Activated B cell treated with CpG ODN at 0.5 μM for 24 hours (primary cell): ENCODE measurements at places on chromosomes 11 and 22. TPM values are rescaled to one million over a fixed set of nuclear protein-coding genes. Genes with fewer than 3 reads are reported as not detected.

Gene LGALS1
- total RNA-seq = 230 and 254 TPM in 2 replicates

Gene OR6T1
- total RNA-seq = not detected in 2 replicates

Gene TRIM48
- not detected in 2 replicates for total RNA-seq

Gene MMP10
- not detected in 2 replicates for total RNA-seq

Gene CYTH4
- total RNA-seq = 37.2 and 40.3 TPM in 2 replicates

Gene TSKU
- not detected in 2 replicates for total RNA-seq

Gene TLCD5
- total RNA-seq = 0.15 and 0.22 TPM in 2 replicates

Gene VWA5A
- total RNA-seq = 1.5 and 2.1 TPM in 2 replicates

Gene VPREB3
- total RNA-seq = 15.0 and 15.9 TPM in 2 replicates

Gene HORMAD2
- total RNA-seq = not detected in 2 replicates

Gene SCGB1A1
- not detected in 2 replicates for total RNA-seq

Gene PACS1
- 118 and 121 TPM in 2 replicates for total RNA-seq

GRCh38 chr22:31618471-31619176, 43.4 kb downstream of the PISD start:
- DNase-seq = no peak

DNA sequence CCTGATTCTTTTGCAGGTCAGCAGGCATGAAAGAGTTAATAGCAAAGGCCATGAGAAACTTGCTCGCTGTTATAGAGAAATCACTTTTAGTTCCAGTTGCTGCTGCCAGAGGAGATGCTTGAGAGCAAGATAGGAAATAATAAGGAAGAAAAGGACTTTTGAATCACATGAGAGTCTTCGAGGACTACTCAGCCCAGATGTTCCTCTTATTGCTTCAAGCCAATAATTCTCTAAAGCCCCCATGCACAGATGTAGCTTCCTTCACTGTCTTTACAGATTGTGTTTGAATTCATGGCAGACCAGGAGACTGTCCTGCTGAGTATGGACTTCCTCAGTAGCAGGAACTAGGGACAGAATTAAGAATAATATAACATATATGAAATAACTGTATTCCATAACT, 50.1 kb upstream of the OLFML1 start:
- no peak for DNase-seq

DNA sequence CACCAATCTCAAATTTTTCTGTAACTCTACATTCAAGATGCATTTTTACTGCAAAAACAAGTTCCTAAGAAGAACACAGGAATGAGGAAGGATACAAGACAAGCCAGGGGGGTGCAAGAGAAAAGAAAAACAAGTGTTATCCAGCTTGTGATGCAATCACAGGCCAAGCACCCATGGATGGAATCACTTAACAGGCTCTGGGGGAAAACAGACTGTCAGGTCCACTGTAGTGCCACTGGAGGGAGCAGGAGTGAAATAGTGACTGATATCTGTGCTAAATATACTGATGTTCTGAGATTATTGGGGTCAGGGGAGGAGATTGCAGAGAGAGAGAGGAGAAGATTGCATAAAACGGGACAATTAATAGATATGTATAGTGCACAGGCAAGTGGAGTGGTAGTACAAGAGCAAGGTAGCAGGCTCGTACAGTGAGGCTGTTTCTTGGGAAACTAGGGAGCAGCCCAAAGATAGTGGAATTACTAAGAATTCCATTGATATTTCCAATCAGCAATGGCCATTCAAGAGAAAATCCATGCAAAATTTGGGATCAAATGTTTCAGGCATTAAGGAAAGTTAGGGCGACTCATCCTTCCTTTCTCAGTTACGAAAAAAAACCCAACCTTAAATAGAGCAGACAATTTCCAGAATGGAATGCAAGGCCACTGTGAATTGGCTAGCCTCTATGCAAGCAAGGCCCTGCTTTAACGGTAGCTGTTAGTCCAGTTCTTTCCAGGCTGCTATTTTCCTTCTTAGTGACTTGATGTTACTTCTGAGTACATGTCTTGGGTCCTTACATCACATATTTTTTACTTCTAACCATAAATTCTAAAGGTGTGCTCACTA, 52.2 kb upstream of the CEP126 start:
- DNase-seq = no peak

DNA sequence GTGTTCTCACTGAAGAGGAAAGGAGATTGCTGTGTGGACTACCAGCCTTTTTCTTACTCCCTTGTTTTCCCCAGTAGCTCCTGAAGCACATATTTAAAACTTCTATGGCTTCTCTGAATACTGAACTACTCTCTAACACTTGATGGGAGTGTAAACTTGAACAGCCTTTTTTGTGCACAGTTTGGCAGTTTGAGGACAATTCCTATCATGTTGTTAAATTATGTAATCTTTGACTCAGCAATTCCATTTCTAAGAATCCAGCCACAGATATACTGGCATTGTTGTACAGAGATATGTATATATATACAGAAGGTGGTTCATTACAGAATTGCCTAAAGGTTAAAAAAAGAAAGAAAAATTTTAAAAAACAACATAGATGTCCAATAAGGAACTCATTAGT, 47.1 kb upstream of the EED start:
- DNase-seq = no peak

GRCh38 chr22:46362203-46362933, 26.9 kb downstream of the TRMU start:
- DNase-seq = no peak

GRCh38 chr22:27349456-27349855, 452.1 kb downstream of the MN1 start:
- no peak for DNase-seq

DNA sequence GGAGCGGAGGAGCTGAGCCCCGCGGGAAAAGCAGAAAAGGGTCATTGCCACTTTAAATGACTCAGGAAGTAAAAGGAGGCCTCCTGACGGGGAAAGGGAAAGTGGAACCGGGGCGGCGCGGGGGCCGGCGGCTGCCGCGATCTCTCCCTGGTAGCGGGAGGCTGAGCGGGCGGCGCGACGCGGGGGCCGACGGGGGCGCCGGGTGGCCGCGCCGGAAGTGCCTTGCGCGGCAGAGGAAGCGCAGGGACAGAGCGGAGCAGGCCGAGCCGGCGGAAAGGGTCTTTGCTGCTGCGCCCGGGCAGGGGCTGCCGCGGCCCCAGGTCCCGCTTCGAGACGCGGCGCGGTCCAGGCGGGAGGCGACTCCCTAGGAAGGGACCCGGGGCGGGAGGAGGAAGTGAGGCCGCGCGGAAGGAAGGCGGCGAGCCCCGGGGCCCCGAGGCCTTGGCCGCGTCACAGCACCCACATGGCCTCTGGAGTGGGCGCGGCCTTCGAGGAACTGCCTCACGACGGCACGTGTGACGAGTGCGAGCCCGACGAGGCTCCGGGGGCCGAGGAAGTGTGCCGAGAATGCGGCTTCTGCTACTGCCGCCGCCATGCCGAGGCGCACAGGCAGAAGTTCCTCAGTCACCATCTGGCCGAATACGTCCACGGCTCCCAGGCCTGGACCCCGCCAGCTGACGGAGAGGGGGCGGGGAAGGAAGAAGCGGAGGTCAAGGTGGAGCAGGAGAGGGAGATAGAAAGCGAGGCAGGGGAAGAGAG, at the start of gene TRIM44:
TSS of gene TRIM44 (plus strand) at position 127 of the 759 bp plus-strand sequence. CDS start at position 464, 337 bp downstream.
- peak; percentile 77 for DNase-seq

DNA sequence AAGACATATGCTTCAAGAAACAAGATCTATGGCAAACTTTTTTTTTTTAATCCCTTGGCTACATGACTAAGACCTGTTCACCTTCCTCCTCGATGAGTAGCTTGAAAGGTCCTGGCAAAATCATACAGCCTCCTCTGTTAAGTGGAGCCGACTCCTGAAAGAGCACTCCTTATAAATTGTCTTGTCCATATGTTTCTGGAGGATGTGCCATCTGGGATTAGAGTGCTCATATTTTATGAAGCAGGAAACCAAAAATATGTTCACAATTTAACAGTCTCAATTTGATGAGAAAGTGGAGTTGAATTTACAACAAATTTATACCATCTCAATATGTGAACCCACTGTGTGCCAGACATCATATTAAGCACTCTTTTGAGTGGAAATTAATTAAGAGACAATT, 912.1 kb upstream of the FAT3 start:
- no peak for DNase-seq

DNA sequence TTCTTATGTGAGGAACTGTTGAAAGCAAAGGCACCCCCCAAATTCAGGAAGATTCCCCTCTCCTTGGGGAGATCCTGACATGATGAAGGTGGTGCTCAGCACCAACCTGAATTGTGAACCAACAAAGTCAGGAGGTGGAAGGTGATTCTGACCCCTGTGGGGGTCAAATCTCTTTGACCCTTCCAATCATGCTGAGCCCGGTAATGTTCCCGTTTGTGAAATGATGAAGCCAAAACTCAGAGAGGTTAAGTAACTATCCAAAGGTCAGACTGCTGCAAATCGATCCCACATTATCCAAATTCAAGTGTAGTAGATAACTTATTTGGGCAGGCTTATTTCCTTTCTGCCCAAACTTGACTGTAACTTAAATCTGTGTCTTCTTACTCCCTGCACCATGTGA, 19.1 kb downstream of the SERPING1 start:
- no peak for DNase-seq

- DNase-seq = no peak
These were observed 146.2 kb upstream of the RASSF10 start for GRCh38 chr11:12862696-12863469.

GRCh38 chr22:21568347-21569075, 997 bp downstream of the UBE2L3 start:
- no peak for DNase-seq

DNA sequence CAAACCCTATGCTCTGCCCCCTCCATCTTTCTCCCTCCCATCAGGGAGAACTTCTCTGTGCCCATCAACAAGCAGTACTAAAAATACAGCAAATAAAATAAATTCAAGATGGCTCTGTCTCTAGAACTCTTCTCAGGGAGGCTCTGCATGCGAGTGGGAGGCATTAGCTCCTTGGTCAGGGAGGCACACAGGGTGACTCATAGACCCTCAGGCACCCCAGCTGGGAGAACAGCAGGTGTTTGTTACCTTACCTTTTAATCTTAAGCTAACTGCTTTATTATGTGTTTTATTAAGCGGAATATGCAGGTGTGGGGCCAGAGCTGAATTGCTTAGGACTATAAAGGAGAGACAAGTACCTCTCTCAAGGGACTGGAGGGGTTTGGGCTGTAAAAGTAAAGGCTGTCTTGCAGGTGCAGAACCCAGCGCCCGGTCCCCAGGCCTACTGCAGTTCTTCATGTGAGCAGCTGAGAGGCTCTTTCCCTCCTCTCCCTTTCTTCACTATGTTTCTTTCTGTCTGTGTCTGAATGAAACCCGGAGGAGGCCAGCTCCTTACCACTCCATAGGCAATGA, 20.8 kb downstream of the CSNK2A3 start:
- DNase-seq = no peak

GRCh38 chr11:106642331-106642730, 375.9 kb downstream of the GUCY1A2 start:
- no peak for DNase-seq

DNA sequence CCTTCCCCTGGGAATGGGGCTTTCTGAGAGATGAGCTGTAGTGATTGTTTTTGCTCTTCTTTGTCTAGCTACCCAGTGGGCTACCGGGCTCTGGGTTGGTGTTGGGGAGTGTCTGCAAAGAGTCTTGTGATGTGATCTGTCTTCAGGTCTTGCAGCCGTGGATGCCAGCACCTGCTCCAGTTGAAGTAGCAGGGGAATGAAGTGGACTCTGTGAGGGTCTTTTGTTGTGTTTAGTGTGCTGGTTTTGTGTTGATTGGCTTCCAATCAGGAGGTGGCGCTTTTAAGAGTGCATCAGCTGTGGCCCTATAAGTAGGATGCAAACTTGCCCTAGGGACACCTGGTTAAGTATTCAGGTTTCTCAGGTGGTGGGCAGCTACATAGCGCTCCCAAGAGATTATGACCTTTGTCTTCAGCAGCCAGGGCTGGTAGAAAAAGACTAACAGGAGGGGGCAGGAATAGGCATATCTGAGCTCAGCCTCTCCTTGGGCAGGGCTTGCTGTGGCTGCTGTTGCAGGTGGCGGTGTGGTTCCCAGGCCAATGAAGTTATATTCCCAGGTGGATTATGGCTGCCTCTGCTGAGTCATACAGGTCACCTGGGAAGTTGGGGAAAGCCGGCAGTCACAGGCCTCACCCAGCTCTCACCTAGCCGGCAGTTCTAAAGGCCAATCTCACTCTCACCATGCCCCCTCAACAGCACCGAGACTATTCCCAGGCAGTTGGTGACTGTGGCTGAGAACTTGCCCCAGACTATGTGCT, 315.7 kb upstream of the C11orf87 start:
- no peak for DNase-seq

DNA sequence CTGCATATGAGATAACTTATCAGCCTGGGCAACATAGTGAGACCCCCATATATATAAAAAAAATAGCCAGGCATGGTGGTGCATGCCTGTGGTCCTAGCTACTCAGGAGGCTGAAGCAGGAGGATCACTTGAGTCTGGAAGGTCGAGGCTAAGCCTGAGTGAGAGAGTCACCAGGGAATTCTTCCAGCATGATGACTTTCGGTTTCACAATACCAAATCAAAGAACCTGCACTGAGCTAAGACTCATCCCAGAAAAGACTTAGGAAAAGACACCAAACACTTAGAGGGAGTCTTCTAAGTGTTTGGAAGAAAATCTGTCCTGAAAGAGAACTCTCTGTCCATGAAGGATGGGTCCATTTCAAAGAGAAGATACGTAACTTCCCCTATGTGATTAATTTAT, 12.7 kb downstream of the STK33 start:
- no peak for DNase-seq

DNA sequence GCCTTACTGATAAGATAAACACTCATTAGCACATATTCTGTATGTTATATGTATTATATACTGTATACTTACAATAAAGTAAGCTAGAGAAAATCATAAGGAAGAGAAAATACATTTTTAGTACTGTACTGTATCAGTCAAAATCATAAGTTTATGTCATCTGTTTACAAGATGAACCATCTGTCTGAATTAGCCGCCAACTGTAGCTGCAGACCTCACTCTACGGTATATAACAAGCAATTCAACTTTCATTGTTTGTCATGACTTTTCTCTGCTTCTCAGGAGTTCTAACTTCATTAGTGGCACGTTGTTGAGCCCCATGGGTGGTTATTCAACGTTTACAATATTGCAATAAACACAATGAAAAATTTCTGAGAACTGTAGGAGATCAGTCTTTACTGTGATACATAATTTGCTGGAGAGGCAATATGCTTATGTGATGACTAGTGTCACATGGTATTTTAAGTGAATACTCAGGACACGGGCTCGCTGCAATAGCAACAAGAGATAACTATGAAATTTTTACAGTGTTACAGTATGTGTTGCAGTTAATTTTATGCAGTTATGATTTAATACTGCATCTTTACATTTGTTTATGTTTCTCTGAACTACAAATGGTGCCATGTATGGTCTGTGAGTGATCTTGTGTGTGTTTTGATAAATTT, 132.2 kb upstream of the CTSC start:
- DNase-seq = no peak

GRCh38 chr22:17698948-17699347, 60.4 kb downstream of the BCL2L13 start:
- no peak for DNase-seq

- no peak for DNase-seq
These were observed 18.2 kb downstream of the ARVCF start for GRCh38 chr22:19998232-19998951.

DNA sequence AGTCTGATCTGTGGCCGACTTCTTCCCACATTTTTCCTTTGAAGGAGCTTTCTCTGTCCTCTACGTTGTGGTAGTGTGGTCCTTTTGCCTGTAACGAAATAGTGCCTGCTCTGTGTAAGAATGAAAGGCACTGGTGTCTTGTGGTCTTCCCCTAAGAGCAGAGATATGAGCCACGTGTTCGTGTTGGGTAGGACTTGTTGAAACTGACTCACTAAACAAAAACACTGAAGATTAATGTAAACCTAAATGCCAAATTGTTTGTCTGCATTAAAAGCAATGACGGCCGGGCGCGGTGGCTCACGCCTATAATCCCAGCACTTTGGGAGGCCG, 10.1 kb upstream of the RPS3 start:
- DNase-seq = no peak

- DNase-seq = no peak
These were observed 18.9 kb upstream of the PPP6R3 start for GRCh38 chr11:68441466-68442230.
